ENCODE measurements at places on chromosomes 3 and 15.

DNA sequence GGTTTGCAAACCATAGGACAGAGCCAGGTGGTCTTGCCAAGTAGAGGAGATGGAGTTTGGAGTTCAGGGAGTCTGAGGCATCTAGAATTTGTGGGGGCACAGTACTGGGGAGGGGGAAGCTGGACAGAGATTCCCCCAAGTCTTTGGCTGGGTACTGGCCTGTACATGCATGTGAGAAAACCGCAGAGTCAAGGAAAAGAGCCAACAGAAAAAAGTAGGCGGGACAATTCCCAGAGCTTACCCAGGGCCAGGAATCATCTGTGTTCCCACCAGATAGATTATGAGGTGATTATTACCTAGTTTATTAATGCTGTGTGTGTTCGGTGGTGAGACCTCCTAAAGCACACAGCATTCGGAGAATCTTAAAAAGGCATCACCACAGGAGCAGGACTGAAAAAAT, 11.3 kb downstream of the LYSMD4 start:
- no peak for DNase-seq

- DNase-seq: no peak
These were observed 596.7 kb downstream of the PDCD6IP start for GRCh38 chr3:34394978-34395748.

DNA sequence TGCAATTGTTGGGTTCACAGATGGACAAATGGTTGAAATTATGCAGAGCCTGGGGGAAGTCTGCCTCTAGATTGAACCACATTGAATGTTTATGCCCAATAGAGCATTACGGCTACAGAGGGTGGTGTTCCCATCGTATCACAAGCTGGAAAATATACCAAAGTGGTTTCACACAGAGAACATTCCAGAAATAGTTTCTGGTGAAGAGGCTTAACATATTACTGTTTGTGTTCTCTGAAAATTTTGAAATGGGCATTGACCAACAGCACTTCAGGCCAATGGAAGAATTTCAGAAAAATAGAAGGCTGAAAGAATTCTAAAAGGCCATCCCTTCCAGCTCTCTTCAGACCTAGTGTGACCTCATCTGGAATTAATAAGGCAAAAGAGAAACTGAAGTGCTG, 203.9 kb downstream of the NEK10 start:
- DNase-seq: no peak

DNA sequence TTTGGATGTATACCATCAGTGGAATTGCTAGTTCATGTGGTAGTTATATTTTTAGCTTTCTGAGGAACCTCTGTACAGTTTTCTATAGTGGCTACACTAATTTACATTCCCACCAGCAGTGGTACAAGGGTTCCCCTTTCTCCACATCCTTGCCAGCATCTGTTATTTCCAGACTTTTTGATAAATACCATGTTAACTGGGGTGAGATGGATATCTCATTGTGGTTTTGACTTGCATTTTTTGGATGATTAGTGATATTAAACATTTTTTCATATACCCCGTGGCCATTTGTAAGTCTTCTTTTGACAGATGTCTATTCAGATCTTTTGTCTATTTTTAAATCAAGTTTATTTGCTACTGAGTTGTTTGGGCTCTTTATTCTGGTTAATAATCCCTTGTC, 455.6 kb upstream of the RARB start:
- no peak for DNase-seq

- DNase-seq: no peak
These were observed 30.4 kb upstream of the TRPM1 start for GRCh38 chr15:31131853-31132375.

DNA sequence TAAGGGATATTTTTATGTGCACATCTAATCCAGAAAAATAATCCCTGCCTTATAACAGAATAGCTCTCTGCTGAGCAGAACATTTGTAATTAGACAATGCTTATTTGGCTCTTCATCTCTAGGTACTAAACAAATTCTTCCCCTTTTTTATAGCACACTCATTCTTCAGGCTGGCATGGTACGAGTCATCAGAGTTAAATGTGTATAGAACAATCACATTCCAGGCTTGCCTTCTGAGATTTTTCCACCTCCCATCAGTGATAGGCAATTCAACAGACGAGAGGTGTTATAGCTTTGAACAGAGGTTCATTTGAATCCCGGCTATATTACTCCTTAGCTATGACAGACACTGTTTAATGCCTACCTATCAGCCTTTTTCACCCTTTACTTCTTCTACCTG, 21.4 kb upstream of the SPPL2A start:
- no peak for DNase-seq

GRCh38 chr3:98114264-98114663, 16.3 kb upstream of the OR5H1 start:
- no peak for DNase-seq

GRCh38 chr3:143084856-143085731, 34.5 kb upstream of the CHST2 start:
- no peak for DNase-seq

DNA sequence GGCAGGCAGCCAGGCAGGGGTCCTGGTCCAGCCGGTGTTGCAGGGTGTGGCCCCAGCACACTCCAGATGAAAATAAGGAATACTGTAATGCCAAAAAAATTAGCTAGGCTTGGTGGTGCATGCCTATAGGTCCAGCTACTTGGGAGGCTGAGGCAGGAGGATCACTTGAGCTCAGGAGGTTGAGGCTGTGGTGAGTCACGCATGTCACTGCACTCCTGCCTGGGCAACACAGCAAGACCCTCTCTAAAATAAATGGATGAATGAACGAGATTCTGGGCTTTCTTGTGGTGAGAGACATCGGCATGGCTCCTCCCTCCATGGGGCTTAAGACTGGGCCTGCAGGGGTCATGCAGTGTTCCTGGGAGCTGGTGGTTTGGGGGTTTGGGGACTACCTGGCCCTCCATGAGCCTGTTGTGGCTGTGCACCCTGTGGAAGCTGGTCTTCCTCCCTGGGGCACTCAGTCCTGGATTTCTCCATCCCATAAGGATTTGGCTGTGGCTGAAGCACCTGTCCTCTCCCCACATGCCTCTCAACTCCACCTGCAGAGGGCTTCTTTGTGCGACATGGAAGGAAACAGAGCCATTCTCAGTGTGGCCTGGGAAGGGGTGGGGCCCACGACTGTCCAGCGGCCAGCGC, 7.6 kb upstream of the RCCD1 start:
- no peak for DNase-seq

GRCh38 chr3:141960731-141961130, 84.3 kb downstream of the ATP1B3 start:
- no peak for DNase-seq

DNA sequence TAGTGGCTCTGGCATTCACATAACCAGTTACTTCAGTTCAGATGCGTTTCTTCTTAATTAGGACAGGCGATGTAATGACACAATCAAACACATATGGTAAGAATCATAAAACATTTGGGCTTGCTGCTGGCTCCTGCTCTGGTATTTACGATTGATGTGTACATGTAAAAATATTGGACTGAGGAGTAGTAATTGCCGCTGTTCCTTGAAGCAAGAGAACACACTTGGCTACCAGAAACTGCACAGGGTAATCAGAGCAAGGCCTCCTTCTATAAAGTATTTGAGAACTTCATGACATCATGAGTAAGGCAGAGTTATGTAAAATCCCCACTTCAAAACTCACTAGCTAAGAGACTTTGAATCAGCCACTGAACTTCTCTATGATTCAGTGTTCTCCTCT, 158.1 kb downstream of the SSR3 start:
- no peak for DNase-seq

DNA sequence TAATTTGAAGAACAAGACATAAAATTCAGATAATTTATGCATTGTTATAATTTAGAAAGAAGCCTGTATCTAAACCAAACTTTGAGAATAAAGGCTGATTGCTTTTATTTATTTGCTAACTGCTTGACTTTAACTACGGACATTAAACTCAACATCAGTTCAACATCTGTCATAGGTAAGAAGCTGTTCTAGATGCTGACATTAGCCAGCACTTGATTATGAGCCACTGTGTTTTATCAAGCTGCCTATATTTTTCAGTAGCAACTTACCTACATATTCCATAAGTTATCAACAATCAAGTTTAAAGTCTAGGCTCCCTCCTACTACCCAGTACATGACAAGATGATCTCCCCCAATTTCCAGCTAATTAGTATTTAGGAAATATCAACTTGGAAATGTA, 42.1 kb downstream of the USF3 start:
- no peak for DNase-seq

DNA sequence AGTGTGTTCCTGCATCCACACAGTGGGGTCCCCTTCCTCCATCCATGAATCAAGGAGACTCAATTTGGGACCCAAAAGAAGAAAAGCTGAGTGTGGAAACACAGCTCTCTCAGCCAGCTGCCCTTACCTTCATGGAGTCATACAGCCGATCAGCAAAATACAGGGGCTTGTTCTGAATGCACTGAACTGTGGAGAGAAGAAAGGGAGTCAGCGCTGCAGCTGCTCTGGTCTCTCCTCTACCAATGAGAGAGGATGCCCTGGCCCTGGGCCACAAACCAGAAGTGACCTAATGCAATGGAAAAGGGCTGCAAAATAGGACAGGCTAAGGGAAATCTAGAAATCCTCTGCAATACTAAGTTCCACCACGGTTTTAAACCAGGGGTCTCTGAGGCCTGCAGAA, 46.7 kb downstream of the ANXA2 start:
- DNase-seq: peak; percentile 34

GRCh38 chr3:61684386-61684785, 123.0 kb downstream of the PTPRG start:
- no peak for DNase-seq

GRCh38 chr15:62904041-62904910, 138.3 kb upstream of the TPM1 start:
- DNase-seq: no peak

- peak; percentile 49 for DNase-seq
These were observed 49.4 kb downstream of the ITGB5 start for GRCh38 chr3:124837730-124838186.

- DNase-seq: no peak
These were observed 27.2 kb downstream of the IQSEC1 start for GRCh38 chr3:13045904-13046568.

GRCh38 chr3:49313896-49314688, 25.8 kb downstream of the USP4 start:
- DNase-seq: no peak

DNA sequence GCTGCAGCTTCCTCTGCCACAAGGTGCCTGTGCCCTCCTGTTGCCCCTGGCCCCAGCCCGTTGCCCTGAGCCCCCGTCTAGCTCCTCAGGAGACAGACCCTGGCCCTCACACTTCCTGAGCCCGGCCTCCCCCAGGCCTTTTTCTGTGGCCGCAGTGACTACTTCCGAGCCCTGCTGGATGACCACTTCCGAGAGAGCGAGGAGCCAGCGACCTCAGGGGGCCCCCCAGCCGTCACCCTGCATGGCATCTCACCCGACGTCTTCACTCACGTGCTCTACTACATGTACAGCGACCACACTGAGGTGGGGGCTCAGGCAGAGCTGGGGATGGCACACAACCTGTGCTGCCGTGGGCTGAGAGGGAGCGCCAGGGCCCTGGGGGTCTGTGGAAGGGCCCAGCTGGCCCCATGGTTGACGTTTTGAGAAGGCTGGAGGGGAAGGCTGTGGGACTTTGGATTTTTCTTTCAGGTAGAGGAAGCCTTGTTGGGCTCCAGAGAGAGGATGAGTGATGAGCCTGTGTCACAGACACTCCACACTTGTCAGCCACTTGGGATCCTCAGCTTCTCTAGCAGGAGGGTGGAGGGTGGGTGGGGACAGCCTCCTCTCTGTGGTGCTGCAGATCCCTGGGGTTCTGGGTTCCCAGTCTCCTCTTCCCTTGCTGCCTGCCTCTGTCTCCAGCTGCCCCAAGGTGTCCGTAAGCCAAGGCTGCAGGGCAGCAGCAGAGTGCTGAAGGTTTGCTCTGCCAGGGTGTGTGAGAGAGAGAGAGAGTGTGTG, 5.0 kb downstream of the ABTB1 start:
- DNase-seq: no peak

DNA sequence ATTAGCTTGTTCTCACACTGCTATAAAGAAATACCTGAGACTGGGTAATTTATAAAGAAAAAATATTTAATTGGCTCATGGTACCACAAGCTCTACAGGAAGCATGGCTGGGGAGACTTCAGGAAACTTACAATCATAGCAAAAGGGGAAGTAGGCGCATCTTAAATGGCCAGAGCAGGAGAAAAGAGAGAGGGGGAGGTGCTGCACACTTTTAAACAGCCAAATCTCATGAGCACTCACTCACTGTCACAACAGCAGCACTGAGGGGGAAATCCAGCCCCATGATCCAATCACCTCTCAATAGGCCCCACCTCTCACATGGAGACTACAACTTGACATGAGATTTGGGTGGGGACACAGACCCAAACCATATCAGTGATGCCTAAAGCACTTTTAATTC, 82.5 kb downstream of the DCLK3 start:
- DNase-seq: no peak

GRCh38 chr3:35385271-35385670, 254.1 kb upstream of the ARPP21 start:
- no peak for DNase-seq

GRCh38 chr3:179794355-179794754, 141.5 kb downstream of the USP13 start:
- no peak for DNase-seq

GRCh38 chr3:4755566-4755965, 223.7 kb upstream of the BHLHE40 start:
- DNase-seq: no peak

DNA sequence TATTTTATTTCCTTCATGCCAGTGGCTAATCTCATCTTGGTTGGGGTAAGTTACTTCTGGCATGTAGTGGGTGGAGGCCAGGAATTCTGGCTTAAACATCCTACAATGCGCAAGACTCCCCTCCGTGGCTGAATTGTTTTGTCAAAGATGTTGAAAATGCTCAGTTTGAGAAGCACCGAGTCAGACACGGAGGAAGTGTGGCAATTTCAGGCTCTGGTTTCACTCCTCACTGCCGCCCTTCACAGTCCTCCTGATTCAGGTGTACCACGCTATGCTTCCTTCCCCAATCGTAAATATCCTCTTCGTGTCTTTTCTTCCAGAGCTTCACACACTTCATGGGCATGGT, 150.7 kb downstream of the OPA1 start:
- DNase-seq: no peak

DNA sequence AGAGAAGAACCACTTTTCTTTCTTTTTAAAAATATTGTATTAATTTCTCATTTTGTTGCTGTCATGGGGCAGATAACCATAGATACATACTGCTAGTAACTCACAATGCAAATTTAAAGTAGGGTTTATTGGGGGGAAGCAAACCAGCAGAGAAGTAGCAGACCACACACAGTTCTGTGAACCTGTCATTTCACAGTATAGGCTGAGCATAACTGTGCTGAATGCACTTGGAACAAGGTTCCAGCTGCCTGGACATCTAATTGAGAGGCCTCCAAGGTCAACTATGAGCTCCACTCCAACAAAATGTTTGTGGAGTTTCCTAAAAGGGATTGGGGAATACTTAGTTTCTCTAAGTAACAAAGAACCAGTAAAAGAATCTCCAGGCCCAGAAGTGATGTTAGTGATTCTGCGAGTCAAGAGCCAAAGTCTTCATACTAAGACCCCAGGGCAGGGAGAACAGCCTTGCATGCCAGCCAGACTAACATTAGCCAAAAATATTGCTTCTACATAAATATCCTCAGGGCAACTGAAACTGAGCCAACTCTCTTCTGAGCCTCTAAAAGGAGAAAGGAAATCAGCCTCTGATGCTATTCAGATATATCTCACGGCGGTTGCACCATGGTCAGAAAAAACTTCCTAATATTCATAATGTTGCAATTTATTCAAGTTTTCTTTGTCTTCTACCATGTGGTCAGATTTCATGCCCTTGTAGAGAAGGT, 856.4 kb upstream of the ALCAM start:
- DNase-seq: no peak

Measured in pons (tissue), 1 donor.